ENCODE measurements at places on chromosomes 4 and X. TPM values are rescaled to one million over a fixed set of nuclear protein-coding genes. Genes with fewer than 3 reads are reported as not detected.
A peak's percentile ranks its signal among the peaks of the same experiment; 100 is the strongest.

- H3K27ac ChIP-seq: no peak overlapping the region
- H3K4me1 ChIP-seq: no peaks in the 10 kb centered on the region
- no peak for DNase-seq
Measured at GRCh38 chrX:41064018-41064417, 21.2 kb upstream of the USP9X start.

GRCh38 chr4:24809376-24809775 lies 14.0 kb downstream of the SOD3 start:
- H3K27me3 ChIP-seq: no peaks in the 10 kb centered on the region
- no peak overlapping the region for H3K4me3 ChIP-seq
- no peak overlapping the region for H3K27ac ChIP-seq

DNA sequence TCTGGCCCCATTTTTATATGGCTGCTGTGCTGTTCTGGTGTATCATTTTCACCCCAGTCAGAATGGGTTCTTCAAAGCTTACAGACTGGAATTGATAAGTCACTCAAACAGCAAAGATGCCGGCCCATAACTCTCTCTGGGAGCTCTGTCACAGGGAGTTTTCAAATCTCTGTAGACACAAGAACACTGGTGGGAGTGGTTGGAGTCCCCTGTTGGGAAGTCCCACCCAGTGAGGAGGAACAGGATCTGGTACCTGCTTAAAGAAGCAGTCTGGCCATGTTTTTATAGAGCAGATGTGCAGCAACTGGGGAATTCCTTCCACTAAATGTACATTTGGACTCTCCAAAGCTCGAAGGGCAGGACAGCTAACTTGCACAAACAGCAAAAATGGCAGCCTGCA lies 69.3 kb upstream of the UGT2B7 start:
- no peak overlapping the region for H3K27ac ChIP-seq
- H3K4me3 ChIP-seq: no peak overlapping the region
- H3K36me3 ChIP-seq: no peaks in the 10 kb centered on the region
- no peak for DNase-seq
- H3K4me1 ChIP-seq: no peaks in the 10 kb centered on the region
- H3K27me3 ChIP-seq: no peaks in the 10 kb centered on the region

- DNase-seq: no peak
- no peaks in the 10 kb centered on the region for H3K27me3 ChIP-seq
- H3K4me3 ChIP-seq: no peak overlapping the region
- H3K4me1 ChIP-seq: peaks cover 3% of the 10 kb centered on the region
Measured at GRCh38 chr4:111540671-111541070, 604.6 kb upstream of the FAM241A start.

DNA sequence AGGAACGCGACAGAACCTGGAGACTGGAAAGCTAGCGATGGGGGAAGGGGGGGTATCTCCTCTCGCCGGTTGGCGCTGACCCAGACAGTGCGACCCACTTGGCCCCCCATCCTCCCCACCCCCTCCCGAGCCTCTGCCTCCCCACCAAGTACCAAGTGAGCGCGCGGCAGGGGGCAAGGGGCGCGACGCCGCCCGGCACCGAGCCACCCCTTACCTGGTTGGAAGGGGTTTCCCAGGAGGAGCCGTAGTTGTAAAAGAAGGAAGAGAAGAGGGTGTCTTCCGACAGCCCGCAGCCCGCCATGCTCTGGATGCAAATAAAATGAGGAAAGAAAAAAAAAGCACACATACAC lies 112.2 kb downstream of the DHX15 start:
- peaks cover 4% of the 10 kb centered on the region for H3K27me3 ChIP-seq
- peak overlapping the region; percentile 97 for H3K4me3 ChIP-seq
- no peaks in the 10 kb centered on the region for H3K36me3 ChIP-seq
- peaks cover 4% of the 10 kb centered on the region for H3K4me1 ChIP-seq
- DNase-seq: no peak

GRCh38 chr4:52051615-52052474 lies 741 bp downstream of the SPATA18 start:
- H3K27ac ChIP-seq: no peak overlapping the region
- H3K4me3 ChIP-seq: peak overlapping the region; percentile 82
- peaks cover 9% of the 10 kb centered on the region for H3K36me3 ChIP-seq
- H3K4me1 ChIP-seq: no peaks in the 10 kb centered on the region

DNA sequence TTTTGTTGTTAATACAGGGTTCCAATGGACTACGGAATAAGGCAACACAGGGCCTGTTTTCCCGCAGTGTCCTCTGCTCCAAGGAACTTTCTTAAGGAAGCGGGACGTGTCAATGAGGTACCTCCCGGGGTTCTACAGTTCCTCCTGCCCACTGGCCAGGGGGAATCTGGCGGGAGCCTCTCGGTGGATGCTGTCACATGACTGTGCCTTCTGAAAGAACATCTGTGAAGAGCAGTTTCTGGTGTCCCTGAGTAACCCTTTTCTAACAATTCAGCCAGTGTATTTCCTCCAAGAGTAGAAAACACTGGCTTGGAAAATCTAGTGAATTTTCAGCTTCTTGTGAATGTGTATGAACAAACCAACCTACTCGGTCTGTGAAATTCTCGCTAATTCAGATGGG lies 32.7 kb downstream of the MFAP3L start:
- no peak for DNase-seq
- H3K27ac ChIP-seq: no peak overlapping the region
- no peaks in the 10 kb centered on the region for H3K27me3 ChIP-seq
- peaks cover 3% of the 10 kb centered on the region for H3K4me1 ChIP-seq
- H3K36me3 ChIP-seq: peaks cover 11% of the 10 kb centered on the region

- H3K27me3 ChIP-seq: no peaks in the 10 kb centered on the region
- no peaks in the 10 kb centered on the region for H3K36me3 ChIP-seq
- H3K27ac ChIP-seq: no peak overlapping the region
- H3K4me1 ChIP-seq: no peaks in the 10 kb centered on the region
- no peak for DNase-seq
Measured at GRCh38 chrX:51257490-51257889, 75.1 kb upstream of the NUDT10 start.

DNA sequence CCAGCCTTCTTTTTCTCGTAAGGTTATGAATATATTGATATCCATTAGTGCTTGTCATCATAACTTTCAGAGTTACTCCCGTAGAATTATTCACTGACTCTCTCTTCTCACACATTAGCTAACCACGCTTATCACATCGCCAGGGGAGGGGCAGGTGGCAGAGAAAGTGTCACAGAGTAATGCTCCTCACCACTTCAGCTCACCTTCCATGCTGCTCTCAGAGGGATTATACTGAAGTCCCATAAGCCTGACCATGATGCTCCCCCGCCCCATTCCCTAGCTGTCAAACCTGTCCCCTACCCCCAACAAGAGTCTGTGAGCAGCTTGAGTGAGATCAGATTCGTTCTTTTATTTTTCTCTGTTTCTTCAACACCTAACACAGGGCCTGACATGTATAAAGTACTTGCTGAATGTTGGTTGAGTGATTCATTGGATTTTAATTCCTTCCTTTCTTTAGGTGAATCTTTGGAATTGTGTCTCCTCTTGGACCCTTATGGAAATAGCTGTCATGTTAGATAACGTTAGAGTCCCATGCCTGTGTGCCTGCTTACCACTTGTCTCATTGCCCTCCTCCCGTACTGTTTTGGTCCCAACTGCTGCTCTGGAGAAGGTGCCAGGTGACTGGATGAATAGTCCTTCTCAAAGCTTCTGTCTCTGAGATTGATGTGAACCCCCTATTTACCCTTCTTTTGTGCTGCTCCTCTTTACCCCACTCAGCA lies 55.1 kb downstream of the RS1 start:
- H3K27ac ChIP-seq: no peak overlapping the region
- peaks cover 16% of the 10 kb centered on the region for H3K36me3 ChIP-seq
- DNase-seq: no peak
- no peaks in the 10 kb centered on the region for H3K27me3 ChIP-seq
- no peaks in the 10 kb centered on the region for H3K4me1 ChIP-seq

GRCh38 chr4:67765401-67765800 lies 11.2 kb upstream of the GNRHR start:
- H3K36me3 ChIP-seq: no peaks in the 10 kb centered on the region
- no peaks in the 10 kb centered on the region for H3K27me3 ChIP-seq
- H3K4me3 ChIP-seq: no peak overlapping the region
- DNase-seq: no peak

GRCh38 chr4:544386-545105 lies 31.5 kb downstream of the TMEM271 start:
- DNase-seq: no peak
- no peak overlapping the region for H3K27ac ChIP-seq
- no peaks in the 10 kb centered on the region for H3K36me3 ChIP-seq
- H3K27me3 ChIP-seq: no peaks in the 10 kb centered on the region

GRCh38 chr4:100977274-100977673 lies 370.1 kb downstream of the PPP3CA start:
- H3K4me3 ChIP-seq: no peak overlapping the region
- no peaks in the 10 kb centered on the region for H3K36me3 ChIP-seq
- H3K27me3 ChIP-seq: no peaks in the 10 kb centered on the region
- no peaks in the 10 kb centered on the region for H3K4me1 ChIP-seq
- no peak for DNase-seq

DNA sequence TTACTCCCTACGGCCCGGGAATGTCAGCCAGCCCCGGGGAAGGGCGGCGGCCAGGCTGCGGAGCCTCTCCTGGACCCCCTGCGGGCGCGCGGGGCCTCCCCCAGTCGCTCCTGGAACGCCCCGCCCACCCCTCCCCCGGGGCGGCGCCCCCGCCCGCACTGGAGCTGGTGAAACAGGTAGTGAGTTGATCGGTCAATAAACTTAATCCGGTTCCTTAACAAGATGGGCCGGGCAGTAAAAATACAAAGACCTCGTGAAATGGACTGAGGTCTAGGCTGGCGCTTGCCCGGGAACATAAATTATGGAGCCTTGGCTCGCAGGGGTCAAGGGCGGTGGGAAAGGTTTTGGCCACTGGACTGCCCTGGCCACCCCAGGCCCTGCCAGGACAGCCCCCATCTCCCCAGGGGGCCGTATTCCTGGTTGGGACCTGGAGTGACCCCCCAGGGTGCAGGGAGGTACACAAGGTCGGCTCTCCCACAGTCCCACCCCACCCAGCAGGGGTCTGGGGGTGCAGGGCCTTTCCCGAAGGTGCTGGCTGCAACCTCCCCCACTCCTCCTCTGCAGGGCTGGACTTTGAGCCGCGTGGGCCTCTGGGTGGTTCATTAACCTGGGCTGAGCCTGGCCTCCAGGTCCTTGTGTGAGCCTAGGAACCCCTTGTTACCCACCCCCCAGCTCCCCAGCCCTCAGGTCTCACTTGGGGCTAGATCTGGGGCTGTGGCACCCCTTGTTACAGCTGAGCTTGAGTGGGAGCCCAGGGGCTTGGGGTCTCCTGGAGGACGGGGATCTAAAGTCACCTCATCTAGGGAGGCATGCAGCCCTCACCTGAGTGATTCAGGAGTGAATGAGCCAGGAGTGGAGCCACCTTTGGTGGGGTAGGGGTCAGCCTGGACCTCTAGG lies 2.5 kb downstream of the FGFR3 start:
- peaks cover 1% of the 10 kb centered on the region for H3K36me3 ChIP-seq
- no peaks in the 10 kb centered on the region for H3K4me1 ChIP-seq
- peak overlapping the region; percentile 58 for H3K4me3 ChIP-seq
- no peak overlapping the region for H3K27ac ChIP-seq
- no peak for DNase-seq

- no peaks in the 10 kb centered on the region for H3K4me1 ChIP-seq
- DNase-seq: no peak
- H3K27me3 ChIP-seq: no peaks in the 10 kb centered on the region
- no peaks in the 10 kb centered on the region for H3K36me3 ChIP-seq
- H3K4me3 ChIP-seq: no peak overlapping the region
- no peak overlapping the region for H3K27ac ChIP-seq
Measured at GRCh38 chr4:65399084-65399483, 271.2 kb downstream of the EPHA5 start.

DNA sequence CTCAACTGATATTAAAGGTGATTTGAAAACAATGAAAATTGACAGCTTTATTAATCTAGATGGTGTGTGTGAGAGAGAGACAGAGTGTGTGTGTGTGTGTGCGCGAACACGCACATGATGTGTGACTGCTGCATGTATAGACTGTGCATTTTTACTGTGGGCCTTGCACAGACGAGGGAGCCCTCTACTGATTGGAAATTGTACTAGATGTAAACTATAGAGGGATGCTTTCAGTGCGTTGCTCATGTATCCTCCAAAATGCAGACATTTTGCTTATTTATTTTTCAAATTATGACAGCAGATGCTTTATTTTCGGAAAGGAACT lies 168.4 kb upstream of the GK2 start:
- no peak overlapping the region for H3K4me3 ChIP-seq
- no peaks in the 10 kb centered on the region for H3K27me3 ChIP-seq
- peaks cover 2% of the 10 kb centered on the region for H3K4me1 ChIP-seq
- no peak for DNase-seq

- H3K4me3 ChIP-seq: no peak overlapping the region
- peaks cover 21% of the 10 kb centered on the region for H3K36me3 ChIP-seq
- H3K27me3 ChIP-seq: peaks cover 5% of the 10 kb centered on the region
- no peak overlapping the region for H3K27ac ChIP-seq
Measured at GRCh38 chrX:68841251-68842049, 12.6 kb downstream of the EFNB1 start.

- H3K27me3 ChIP-seq: no peaks in the 10 kb centered on the region
- no peak for DNase-seq
- H3K4me1 ChIP-seq: no peaks in the 10 kb centered on the region
Measured at GRCh38 chrX:134688031-134688823, 30.0 kb upstream of the PLAC1 start.

DNA sequence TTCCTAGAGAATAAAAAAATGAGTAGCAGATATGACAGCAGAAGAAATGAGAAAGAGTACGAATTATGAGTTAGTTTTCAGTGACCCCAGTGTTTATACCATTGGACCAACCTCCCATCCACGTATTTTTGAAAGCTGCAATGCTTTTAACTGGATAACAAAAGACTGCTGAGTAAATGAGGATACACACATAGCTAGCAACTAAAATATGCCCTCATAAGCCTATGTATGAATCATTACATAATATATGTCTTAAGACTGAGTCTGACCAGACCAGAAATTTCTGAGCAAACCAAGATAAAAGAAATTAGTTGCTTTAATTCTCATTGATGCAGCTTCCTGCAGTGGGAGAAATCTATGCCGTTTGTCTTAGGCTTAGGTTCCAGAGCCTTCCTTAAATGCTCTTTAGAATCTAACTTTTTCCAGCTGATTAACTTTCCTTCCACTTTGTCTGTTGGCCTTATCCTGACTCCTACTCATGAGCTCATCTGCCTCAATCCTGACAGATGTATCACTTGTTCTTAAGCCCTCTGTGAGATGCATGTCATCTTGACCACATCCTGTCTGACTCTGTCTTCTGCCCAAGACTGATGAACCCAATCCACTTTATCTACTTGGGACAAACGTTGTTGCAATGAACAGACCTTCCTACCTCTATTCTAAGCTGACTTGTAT lies 301.4 kb upstream of the AADAT start:
- H3K36me3 ChIP-seq: no peaks in the 10 kb centered on the region
- no peaks in the 10 kb centered on the region for H3K4me1 ChIP-seq
- no peak overlapping the region for H3K4me3 ChIP-seq
- no peak overlapping the region for H3K27ac ChIP-seq
- no peaks in the 10 kb centered on the region for H3K27me3 ChIP-seq

GRCh38 chrX:150567645-150568319 lies 639 bp upstream of the MTM1 start:
- H3K27ac ChIP-seq: no peak overlapping the region
- 0 out of 2 replicates have a peak, but pooled peaks cover 3% of the 10 kb centered on the region for H3K36me3 ChIP-seq
- no peak for DNase-seq
- no peak overlapping the region for H3K4me3 ChIP-seq
- H3K27me3 ChIP-seq: no peaks in the 10 kb centered on the region

The ZIC3 gene
- total RNA-seq: 128 TPM

The GRSF1 gene
- total RNA-seq: 103 TPM

The PRAF2 gene
- 12.2 TPM for total RNA-seq

The PNMA6F gene
- total RNA-seq: not detected

The PPEF2 gene
- not detected for total RNA-seq

The FGD1 gene
- total RNA-seq: 19.2 TPM
